LHCN-M2 (cell line): ENCODE measurements at places on chromosomes 2 and 18.
A peak's percentile ranks its signal among the peaks of the same experiment; 100 is the strongest.

- no peak for DNase-seq
These were observed 352.4 kb downstream of the PTPRM start for GRCh38 chr18:7919565-7919964.

GRCh38 chr2:151475071-151475470 lies 65.4 kb downstream of the RIF1 start:
- DNase-seq = no peak

DNA sequence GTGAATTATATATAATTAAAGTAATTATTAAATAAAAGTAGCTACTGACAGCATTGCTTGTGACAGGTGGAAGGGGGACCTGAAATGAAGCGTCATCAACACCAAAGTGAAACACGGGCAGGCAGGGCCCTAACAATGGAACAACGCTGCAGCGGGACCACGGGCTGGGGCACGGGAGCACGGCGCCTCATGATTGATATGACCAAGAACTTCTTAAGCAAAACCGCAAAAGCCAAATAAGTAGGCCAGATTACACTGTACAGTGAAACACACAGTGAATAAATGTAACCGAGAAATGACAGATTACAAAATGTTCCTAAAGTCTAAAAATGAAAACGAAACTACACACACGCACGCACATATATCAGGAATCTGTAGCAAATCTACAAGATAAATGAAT lies 81.4 kb downstream of the SNTG2 start:
- no peak for DNase-seq

DNA sequence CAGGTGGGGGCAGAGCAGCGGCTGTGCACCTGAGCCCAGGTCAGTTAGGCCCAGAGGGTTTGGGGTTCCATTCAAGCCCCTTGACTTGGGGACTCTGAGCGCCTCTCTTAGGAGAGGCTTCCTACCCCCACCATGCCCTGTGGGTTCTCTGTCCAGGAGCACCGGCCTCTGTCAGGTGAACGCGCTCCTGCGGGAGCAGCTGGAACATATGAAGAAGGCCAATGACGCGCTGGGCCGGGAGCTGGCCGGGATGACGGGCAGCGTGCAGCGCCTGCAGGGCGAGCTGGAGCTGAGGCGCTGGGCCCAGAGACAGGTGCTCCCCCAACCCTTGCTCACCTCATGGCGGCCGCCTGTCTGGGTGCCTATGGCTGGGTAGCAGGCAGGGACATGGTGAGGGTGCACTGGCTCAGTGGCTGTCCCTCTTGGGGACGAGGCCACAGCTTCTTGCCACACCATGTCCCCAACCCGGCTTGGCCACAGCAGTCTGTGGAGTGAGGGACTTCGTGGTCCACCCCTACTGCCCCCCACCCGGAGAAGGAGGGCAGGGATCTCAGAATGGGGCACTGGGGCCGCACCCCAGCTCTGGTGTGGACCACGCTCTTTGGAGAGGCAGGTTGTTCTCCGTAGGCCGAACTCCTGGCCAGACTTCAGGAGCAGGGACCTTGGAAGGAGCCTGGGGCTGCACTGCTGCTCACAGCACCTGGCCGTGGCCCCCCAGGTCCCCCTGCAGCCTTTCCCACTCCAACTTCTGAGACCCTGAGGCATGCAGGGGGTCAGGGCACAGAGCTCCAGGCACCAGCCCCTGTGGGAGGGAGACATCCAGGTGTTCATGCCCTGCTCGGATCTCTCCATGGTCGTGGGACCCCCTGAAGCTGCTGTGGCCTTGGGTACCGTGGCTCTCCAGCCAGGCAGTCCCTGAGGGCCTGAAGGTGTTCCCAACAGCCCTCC lies 19.7 kb downstream of the CROCC2 start:
- no peak for DNase-seq

DNA sequence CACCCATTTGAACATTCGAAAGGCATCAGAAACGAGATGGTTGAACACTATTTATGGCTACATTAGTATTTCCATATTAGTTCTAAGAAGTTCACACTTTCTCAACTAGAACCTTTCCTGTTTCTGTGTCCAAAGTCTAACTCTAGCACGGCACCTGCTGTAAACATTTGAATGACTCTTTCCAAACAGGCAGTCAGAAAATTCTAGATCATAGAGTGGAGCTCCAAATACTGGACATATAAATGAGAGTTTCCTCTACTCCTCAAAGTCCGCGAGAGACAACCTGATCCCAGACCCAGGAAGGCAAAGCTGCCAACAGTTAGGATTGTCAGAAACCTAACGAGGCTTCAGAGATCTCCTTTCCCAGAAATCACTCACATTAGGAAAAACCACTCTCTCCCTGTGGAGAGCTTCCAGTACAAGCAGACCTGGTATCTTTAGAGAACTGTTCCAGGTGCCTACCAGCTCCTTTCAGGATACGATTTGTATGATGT lies 10.6 kb downstream of the RND3 start:
- DNase-seq = no peak

- peak; percentile 82 for DNase-seq
These were observed 5.7 kb downstream of the MCFD2 start for GRCh38 chr2:46909771-46910419.

- DNase-seq = no peak
These were observed 213.9 kb downstream of the ANAPC1 start for GRCh38 chr2:111669928-111670695.

DNA sequence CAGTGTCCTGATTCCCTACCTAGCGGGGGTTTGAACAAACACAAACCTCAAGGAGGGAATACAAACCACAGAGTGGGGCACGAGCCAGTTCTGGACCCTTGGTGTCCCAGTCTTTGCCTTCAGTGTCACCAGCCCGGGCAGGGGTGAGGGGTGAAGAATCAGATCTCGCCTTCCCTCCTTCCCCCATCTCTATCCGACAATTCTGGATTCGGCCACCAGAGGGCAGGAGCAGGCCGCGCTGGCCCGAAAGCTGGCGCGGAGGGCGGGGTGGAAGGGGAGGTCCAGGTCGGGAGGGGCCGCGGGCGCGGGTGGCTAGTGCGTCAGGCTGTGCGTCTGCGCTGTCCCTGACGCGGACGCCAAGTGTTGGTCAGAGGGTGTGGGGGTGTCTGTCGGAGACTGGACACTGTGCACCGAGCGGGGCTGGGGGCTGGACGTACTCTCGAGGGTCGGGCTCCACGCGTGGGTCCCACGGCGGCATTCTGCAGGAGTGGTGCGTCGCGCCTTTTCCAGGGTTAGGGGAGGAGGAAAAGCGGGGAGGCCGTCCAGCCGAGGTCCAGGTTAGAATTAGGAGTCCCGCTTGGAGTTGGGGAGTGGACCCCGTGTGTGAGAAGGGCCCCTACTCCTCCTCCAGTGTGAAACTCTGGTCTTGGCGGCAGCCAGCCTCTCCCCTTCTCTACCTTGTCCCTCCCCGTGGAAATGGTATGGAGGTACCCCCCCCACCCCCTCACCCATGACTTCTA lies 2.9 kb upstream of the CRYBA2 start:
- DNase-seq = peak; percentile 74

GRCh38 chr2:204272089-204272488 lies 273.2 kb upstream of the PARD3B start:
- no peak for DNase-seq

DNA sequence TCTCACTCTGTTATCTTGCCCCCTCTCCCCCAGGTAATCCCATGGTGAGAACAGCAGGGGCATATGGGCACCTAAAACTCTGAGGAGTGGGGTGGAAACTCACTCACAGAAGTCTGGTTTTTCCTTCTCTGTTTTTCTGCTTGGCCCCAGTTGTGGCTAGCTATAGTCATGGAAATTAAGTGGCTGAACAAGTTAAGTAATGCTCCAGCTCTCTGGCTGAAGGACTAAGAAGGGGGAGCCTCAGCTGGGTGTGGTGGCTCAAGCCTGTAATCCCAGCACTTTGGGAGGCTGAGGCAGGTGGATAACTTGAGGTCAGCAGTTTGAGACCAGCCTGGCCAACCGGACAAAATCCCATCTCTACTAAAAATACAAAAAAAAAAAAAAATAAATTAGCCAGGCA lies 261.0 kb downstream of the TPGS2 start:
- no peak for DNase-seq

GRCh38 chr18:9943311-9943710 lies 29.5 kb downstream of the VAPA start:
- no peak for DNase-seq

GRCh38 chr18:60911504-60911903 lies 421.7 kb upstream of the CDH20 start:
- no peak for DNase-seq

GRCh38 chr2:80222644-80223043 lies 81.9 kb downstream of the LRRTM1 start:
- no peak for DNase-seq

DNA sequence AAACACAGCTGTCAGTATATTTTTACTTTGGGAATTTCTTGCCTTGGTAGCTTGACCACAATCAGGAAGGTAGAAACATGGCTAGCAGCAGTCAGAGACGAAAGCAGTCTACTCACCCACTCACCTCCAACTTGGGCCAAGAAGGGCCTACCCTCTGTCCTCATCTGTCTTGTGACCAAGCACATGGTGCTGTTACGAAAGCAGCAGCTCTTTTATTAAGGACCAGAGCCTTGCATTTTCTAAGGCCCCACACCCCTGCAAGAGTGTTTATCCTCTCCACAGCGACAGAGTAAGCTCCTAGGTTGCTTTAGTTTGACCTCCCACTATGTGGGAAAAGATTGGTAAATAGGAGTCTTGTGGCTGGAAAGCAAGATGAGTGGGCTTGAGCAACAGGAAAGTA lies 31.3 kb upstream of the MSTN start:
- peak; percentile 43 for DNase-seq

- DNase-seq = no peak
These were observed 44.7 kb downstream of the GYPC start for GRCh38 chr2:126700677-126701076.

GRCh38 chr2:121446647-121447241 lies 83.9 kb upstream of the RNU4ATAC start:
- no peak for DNase-seq

DNA sequence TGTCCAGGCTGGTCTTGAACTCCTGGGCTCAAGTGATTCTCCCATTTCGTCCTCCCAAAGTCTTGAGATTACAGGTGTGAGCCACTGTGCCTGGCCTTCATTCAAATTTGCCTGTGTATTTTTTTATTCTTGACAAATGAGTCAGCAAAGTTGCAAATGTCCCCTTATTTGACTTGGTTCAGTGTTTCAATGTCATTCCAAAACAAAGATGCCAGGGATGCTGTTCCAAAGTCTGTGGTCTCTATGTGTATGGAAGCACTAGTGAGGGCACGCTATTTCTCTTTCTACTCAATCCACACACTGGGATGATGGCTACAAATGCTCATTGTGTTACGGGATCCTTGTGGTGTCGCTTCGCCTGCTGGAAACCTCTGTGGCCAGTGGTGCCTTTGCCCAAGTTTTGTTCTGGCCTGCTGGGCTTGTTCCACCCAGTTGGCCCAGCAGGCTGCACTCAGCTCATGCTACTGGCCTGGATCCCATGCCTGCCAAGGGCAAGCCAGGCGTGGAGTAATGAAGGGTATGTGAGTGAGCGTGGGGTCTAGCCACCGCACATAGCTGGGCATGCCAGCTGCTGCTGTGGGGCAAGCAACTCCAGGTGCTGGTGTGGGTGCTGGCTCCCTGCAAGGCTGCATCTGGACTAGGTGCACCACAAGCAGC lies 35.6 kb downstream of the FBXO48 start:
- DNase-seq = no peak

- no peak for DNase-seq
These were observed 16.4 kb upstream of the IL1R1 start for GRCh38 chr2:102126169-102126568.
